ENCODE measurements at places on chromosomes 7 and 10.

- DNase-seq: no peak
These were observed 63.4 kb upstream of the SYPL1 start for GRCh38 chr7:106175507-106175906.

DNA sequence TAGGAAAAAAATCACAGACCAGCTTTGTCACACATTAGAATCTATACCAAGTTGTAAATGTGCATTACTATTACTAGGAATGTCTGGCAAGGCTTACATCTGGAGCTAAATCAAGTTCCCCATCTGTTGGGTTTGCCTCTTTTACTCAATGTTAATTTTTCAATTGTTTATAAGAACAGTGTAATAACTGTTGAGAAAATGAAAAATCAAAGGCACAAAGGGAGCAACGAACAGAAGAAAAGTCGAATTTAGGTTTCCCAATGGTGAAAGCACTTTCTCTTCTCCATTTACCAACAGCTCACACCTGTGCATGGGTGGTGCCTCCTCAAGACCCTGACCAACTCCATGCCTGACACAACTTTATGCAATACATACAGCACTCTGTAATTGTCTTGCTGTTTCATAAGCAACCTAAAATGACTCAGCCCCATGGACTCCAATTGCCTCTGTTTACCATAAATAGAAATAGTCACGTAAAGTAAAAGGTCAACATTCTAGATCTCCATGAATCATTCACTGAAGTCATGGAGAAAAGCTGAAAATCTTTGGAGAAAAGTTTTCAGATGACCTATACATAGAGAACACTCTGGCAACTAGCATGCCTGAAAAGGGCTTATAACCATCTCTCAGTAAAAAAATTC is 95.5 kb upstream of the KCNIP2 start:
- no peak for DNase-seq

GRCh38 chr10:89845541-89846280 is 144.3 kb downstream of the KIF20B start:
- DNase-seq: no peak

- no peak for DNase-seq
These were observed 201.0 kb downstream of the FRMD4A start for GRCh38 chr10:14129770-14130169.

DNA sequence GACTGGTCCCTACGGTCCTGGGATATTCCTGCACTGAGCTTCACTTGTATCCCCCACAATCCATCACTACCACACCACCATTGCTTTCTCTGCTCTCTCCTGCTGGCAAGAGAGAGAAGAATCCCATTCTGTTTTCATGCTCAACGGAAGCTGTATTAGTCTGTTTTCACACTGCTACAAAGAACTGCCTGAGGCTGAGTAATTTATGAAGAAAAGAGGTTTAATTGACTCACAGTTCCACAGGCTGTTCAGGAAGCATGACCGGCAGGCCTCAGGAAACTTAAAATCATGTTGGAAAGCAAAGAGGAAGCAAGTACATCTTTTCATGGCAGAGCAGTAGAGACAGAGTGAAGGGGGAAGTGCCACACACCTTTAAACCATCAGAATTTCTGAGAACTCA is 260.4 kb upstream of the LYZL1 start:
- no peak for DNase-seq

- peak; percentile 92 for DNase-seq
These were observed at the start of gene HACD1 for GRCh38 chr10:17617031-17617911. TSS of gene HACD1 (minus strand) at chr10:17617374. CDS start at chr10:17617339, 35 bp downstream.

GRCh38 chr10:95408983-95409873 is 118.4 kb upstream of the PDLIM1 start:
- DNase-seq: no peak

- DNase-seq: no peak
These were observed 10.8 kb upstream of the PVRIG start for GRCh38 chr7:100208911-100209408.

DNA sequence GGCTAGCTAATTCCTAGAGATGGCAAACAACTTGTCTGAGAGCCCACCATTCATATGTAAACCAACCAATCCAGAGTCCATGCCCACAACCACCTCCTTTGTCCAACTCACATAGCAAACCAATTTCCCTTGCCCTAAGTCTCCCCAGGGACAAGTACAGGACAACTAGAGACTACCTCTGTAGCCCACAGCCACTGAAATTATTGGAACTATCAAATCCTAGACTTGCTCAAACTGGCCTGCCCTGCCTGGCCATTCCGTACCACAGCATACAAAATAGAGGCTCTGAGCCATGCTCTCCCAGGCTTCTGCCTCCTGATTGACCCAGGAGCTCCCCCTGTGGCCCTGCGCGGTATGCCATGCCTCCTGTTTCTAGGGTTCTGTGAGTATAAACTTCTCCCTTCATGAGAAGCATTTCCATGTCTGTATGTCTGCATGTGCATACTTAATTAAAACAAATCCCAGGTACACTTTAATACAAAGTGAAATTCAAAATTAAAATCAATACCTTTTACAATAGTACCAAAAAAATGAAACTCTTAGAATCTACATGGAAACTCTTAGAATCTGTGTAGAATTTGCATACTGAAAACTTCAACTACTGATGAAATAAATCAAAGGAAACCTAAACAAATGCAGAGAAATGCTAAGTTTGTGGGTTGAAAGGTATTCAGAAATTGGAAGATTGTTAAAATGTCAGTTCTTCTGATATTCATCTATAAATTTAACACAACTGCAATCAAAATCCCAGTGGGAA is 4.0 kb upstream of the HECW1 start:
- peak; percentile 71 for DNase-seq

GRCh38 chr10:52030051-52030790 is 283.9 kb upstream of the DKK1 start:
- no peak for DNase-seq

- no peak for DNase-seq
These were observed 95.2 kb downstream of the PFKFB3 start for GRCh38 chr10:6297951-6298381.

DNA sequence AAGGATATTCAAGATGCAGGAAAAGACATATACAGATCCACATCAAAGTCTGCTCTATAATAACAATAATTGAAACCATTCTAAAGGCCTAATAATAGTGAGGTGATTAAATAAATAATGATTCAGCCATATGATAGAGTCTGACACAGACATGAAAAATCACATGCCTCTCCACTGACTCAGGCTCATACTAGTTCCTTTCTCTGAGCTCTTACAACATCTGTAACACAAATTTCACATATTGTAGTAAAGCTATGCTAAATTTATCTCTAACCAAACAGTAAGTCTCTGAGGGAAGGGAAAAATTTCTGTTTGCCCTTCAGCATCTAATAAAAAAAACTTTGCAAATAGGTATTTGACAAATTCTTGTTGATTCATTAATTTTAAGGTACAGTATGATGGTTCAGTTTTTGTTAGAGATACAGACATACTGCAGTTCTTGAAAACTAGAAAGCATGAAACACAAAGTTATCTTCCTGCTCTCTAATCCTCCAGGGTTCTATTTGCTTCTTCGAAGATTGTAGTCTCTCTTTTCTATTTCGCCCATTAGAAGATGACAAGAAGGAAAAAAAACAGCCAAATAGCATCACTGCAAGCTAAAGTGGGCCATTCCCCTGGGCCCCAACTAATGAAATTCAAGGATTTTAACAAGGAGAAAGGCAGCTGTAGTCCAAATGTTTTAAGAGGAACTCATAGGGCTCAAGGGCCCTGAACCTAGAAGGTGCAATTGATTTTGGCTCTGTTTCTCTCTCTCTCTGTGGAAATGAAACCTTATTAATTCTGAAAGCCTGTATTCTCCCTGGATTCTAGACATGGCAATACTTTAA is 53.9 kb downstream of the CUBN start:
- no peak for DNase-seq

GRCh38 chr7:16810112-16810511 is 5.3 kb upstream of the AGR2 start:
- no peak for DNase-seq

GRCh38 chr10:84348860-84349259 is 20.5 kb downstream of the CCSER2 start:
- no peak for DNase-seq

DNA sequence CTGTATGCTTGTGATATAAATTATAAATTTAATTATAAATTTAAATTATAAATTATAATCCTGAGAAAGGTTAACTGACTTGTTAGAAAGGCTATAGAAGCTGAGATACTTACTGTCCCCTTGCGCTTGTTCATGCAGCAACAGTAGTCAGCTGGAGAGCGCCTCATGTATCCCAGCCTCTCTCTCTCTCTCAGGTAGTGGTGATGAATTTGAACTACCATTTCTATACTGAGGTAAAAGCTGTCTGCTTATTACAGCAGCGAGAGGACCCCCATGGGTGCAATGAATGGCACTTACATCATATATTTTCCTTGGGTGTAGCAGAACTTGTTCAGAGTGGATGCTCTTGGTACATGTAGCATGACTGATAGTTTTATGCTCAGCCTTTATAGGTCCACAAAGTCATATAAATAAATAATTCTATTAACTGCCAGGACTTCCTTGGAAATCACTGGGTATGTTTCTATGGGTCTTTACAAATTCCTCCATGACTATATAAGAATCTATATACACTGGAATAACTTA is 1308.7 kb downstream of the REEP3 start:
- DNase-seq: no peak
